WERI-Rb-1 (cell line): ENCODE measurements at places on chromosomes 6 and 20.

- peak; percentile 90 for DNase-seq
Measured at GRCh38 chr6:31083742-31084354, 28.5 kb downstream of the C6orf15 start.

GRCh38 chr6:111406200-111406721 is 76.8 kb downstream of the REV3L start:
- DNase-seq: no peak

DNA sequence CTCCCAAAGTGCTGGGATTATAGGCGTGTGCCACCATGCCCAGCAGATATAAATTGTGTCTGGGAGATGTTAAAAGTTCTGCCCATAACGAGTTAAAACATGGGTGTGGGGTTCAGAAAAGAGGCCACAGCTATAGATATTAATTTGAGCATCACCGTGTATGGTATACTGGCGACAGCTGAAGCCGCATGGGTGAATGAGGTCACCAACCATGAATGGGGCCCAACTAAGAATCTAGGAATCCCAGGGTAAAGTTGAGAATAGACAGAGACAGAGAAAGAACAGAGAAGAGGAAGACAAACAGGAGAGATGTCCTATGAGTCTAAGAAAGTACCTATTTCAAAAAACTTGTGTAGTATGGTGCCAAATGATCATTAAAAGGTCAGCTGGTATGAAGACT is 50.9 kb downstream of the ILRUN start:
- DNase-seq: no peak

GRCh38 chr6:40963019-40963418 is 76.0 kb downstream of the UNC5CL start:
- DNase-seq: no peak

DNA sequence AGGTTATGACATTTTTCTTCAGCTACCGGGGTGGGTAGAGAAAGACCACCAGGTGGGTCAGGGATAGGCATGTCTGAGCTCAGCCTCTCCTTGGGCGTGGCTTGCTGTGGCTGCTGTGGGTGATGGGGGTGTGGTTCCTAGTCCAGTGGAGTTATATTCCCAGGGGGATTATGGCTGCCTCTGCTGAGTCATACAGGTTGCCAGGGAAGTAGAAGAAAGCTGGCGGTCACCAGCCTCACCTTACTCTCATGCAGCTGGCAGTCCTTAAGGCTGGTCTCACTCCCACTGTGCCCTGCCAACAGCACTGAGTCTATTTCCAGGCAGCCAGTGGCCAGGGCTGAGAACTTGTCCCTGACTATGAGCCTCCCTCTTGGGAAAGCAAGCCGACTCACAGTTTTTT is 130.0 kb downstream of the SCP2D1 start:
- DNase-seq: no peak

GRCh38 chr6:131765081-131765803 is 42.6 kb upstream of the ENPP1 start:
- DNase-seq: no peak

DNA sequence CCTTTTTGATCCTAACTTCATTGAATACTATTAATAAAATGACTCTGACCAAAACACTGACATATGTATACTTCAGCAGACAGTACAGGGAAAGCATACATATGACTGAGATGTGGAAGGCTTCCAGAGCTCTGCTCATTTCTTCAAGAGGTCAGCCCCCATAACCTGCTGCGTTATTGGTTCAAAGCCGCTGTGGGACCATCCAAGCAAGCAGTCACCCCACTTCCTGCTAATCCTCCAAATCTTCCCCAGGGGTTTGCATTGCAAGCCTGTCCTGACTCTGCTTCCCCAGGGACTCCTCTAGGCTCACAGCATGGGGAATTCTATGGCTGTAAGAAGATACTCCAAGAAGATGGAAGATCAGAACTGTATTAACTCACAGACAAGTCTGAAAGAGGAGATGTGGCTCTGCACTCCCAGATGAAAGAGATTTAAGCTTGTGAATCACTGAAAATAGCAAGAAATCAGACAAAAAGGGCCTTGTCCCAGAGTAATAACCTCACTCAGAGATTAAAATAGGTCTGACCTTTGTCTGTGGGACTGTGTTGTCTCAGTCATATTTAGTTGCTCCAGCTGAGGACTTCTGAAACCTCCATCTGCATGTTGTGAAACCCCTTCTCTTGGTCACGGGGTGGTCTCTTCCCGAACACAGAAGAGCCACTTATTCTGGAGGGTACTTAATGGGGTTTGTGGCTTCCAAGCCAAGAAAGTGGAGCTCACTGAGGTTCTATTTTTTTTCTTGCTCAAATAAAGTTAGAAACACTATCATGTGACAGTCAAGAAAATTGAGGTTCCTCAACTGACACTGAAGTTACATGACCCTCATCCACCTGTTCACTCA is 101.5 kb upstream of the MARCKS start:
- DNase-seq: no peak

DNA sequence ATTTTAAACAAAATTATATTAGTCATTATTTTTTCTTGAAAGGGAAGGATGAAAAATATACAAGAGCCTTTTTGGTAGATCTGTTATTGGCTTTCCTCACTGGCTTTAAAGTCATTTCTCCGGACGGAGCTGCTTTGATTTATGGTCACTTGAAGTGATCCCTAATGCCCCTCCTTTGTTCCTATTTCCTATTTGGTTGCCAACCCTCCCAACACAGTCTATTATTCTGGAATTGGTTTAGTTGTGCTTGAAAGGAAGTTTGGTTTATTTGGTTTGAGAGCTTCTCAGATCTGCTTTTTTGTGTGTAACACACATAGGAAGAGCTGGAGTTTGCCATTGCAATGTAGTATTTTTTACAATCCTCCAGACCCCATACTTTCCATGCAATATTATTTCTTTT is 347.9 kb downstream of the RFPL4B start:
- no peak for DNase-seq

GRCh38 chr20:49610691-49611538 is 43.0 kb upstream of the PTGIS start:
- DNase-seq: peak; percentile 88

GRCh38 chr20:10385850-10386544 is 48.0 kb downstream of the MKKS start:
- DNase-seq: no peak

- DNase-seq: peak; percentile 95
Measured at GRCh38 chr6:42166444-42167141, 6.6 kb upstream of the GUCA1A start.

- no peak for DNase-seq
Measured at GRCh38 chr20:36826554-36827244, 49.2 kb upstream of the TLDC2 start.
